ENCODE measurements at places on chromosomes 2 and 18.
A peak's percentile ranks its signal among the peaks of the same experiment; 100 is the strongest.

GRCh38 chr2:58347810-58348209 is 106.7 kb upstream of the FANCL start:
- DNase-seq = no peak

GRCh38 chr2:230669386-230669950 is 43.2 kb upstream of the CAB39 start:
- no peak for DNase-seq

DNA sequence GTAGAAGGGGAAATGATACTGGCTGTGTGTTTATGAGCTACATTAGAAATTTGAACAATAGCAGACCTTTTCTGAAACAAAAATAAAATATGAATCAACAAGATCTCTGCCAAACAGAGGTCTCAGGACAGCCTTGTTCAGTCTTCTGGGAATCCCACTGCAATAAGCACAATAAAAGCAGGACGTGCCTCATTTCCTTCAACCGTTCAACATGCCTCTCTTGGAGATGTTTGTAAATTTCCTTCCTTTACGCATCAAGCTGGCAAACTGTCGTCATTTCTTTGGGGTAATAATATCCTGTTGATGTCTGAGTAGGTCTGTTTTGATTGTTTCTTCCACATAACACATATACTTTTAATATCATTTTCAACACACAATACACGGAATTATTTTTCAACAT is 77.2 kb downstream of the TCF4 start:
- DNase-seq = no peak

- DNase-seq = no peak
Measured at GRCh38 chr18:42039396-42039795, 84.4 kb downstream of the PIK3C3 start.

DNA sequence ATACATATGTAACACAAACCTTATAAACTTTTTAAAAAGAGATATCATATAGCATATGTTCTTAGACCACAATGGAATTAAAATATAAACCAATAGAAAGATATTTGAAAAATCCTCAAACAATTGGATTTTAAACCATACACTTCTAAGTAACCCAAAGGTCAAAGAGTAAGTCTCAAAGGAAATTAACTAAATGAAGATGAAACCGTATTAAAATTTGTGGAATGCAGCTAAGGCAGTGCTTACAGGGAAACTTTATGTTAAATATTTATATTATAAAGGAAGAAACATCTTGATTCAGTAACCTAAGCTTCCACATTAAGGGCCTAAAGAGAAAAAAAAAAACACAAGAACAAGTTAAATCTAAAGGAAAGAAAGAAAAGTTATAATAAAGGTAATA is 966.1 kb downstream of the SLC4A3 start:
- DNase-seq = no peak

GRCh38 chr2:3272761-3273160 is 104.9 kb downstream of the EIPR1 start:
- no peak for DNase-seq

GRCh38 chr2:66682476-66682875 is 247.6 kb downstream of the MEIS1 start:
- no peak for DNase-seq

DNA sequence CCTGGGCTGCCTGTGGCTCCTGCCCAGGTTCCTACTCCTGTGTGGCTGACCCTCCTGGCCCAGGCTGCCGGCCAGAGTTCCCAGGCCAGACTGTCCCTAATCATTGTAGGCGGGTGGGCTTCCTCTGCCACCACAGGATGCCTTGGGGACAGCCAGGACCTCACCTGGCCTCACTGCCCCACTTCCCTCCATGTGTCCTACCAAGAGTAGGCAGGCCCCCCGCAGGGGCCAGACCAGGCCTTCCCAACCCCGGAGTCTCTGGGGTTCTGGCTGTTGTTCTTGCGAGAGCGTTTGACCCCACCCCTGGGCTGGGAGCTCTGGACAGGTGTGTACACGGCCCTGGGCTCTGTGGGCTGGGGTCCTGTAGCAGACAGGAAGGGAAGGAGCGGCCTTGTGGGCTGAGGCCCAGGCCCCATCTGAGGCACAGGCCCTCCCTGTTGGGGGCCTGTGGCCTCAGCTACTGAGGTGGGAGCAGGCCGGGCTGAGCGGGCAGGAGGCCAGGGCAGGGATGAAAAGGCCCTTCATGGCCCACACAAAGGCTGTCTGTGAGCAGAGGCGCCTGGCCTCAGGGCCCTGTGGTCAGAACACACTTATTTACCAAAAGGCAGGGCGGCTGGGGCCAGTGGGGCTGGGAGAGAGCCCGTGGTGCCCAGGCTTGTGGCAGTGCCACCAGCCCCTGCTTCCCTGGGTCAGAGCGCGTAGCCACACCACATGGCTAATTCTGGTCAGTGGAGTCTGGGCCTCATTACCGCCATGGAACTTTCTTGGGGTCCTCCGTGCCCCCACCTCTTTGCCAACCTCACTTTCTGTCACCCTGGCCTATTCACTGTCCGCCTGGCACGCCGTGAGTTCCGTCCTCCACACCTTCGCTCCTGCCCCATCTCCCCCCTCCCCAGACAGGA is 2.0 kb downstream of the SNORC start:
- DNase-seq = peak; percentile 47

DNA sequence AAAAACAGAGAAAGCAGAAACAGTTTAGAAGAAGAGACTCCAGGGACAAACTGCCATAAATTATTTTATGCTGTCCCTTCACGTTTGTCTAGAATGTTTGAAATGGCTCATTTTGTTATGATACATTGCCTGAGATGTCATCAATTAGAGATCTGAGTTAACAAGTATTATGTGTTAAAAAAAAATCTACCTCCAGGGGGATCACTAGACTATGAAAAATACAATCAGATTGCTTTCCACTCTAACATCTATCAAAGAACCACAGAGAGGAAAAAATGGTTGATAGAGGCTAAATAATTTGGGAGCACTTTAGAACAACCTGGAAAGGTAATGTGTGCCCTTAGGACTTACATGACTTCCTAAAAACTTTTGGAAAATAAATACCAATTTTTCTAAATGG is 103.8 kb upstream of the CCDC150 start:
- DNase-seq = no peak

DNA sequence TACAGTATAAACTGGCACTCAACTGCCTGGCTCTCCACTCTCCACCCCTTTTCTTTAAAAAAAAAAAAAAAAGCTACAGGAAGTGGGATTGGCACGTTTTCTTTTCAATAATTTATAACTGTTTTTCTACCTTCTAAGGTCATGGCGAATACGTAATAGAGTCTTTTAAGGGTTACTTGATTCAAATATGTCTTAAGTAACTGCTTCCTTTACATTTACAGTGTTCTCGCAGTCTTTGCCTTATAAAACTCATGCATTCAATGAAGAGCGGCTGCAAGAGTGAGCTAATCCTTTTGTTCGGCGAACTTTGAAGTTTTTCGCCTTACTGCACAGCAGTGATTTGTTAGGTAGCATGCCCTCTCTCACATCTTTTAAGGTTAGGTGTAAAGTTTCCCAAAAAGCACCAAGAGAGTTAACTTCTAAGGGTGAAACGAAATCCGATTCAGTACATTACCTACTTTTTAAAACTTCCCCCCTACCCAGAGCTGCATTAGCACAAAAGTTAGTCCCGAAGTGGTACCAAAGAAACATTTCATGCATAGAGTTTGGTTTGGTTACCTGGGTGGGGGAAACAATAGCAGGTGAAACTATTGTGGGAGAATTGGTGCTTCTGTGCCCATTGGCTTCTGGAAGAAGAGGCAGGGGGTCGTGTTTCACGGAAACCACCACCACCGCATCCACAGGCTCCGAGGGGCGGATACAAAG is 2.0 kb downstream of the KCTD1 start:
- no peak for DNase-seq

DNA sequence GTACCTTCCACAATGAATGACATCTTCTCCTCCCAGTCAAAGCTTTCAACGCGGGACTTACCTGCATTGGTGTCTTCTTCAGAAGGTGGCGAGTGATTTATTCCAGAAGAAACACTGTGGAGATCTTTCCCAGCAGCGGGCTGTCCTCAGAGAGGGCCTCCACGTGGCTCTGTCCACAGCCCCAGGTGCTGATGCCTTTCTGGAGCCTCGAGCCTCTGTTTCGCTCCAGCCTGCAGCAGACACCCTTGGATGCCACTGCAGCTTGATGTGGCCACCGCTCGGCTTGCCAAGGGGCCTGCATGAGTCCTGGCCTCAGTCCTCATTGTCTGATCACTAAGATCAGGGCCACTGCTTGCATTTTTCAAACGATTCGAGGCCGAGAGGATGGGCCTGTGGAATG is 46.6 kb upstream of the GALR1 start:
- no peak for DNase-seq

GRCh38 chr18:61474341-61474740 is 141.1 kb downstream of the CDH20 start:
- DNase-seq = no peak

- no peak for DNase-seq
Measured at GRCh38 chr2:69216535-69217332, 170.3 kb downstream of the GFPT1 start.

GRCh38 chr2:63751901-63752300 is 89.8 kb upstream of the UGP2 start:
- DNase-seq = no peak

Measured in activated effector memory CD4-positive, alpha-beta T cell treated with anti-CD3 and anti-CD28 coated beads, Interleukin-2, amount 50 U/mL, for 16 hours (primary cell).